Type B pancreatic cell (in vitro differentiated cells): ENCODE measurements at places on chromosomes 12 and 14. TPM values are rescaled to one million over a fixed set of nuclear protein-coding genes. Genes with fewer than 3 reads are reported as not detected.

GRCh38 chr14:95467657-95468056, 48.8 kb downstream of the SYNE3 start:
- no peak overlapping the region for H3K4me3 ChIP-seq
- DNase-seq: no peak
- H3K4me1 ChIP-seq: peaks cover 7% of the 10 kb centered on the region
- no peaks in the 10 kb centered on the region for H3K36me3 ChIP-seq
- H3K27me3 ChIP-seq: peaks cover 37% of the 10 kb centered on the region

FOXG1 gene
- total RNA-seq: 0.10 and 1.7 TPM in 2 replicates

AVPR1A gene
- 0.88 and 5.1 TPM in 2 replicates for total RNA-seq

- H3K4me1 ChIP-seq: peaks cover 49% of the 10 kb centered on the region
- no peak overlapping the region for H3K4me3 ChIP-seq
- no peaks in the 10 kb centered on the region for H3K36me3 ChIP-seq
- no peak for DNase-seq
- no peak overlapping the region for H3K27ac ChIP-seq
Observed at GRCh38 chr12:116142936-116143898, 134.3 kb downstream of the MED13L start.

GRCh38 chr12:106495354-106495965, 87.3 kb upstream of the RFX4 start:
- no peak overlapping the region for H3K27ac ChIP-seq
- peaks cover 19% of the 10 kb centered on the region for H3K36me3 ChIP-seq
- no peaks in the 10 kb centered on the region for H3K27me3 ChIP-seq
- H3K4me3 ChIP-seq: no peak overlapping the region
- DNase-seq: no peak

GRCh38 chr14:61368781-61369453, 47.5 kb downstream of the PRKCH start:
- H3K27me3 ChIP-seq: no peaks in the 10 kb centered on the region
- H3K4me1 ChIP-seq: peaks cover 25% of the 10 kb centered on the region
- DNase-seq: no peak
- H3K27ac ChIP-seq: peak overlapping the region; percentile 88
- H3K36me3 ChIP-seq: no peaks in the 10 kb centered on the region
- peak overlapping the region; percentile 10 for H3K4me3 ChIP-seq
